ENCODE measurements at places on chromosomes 6 and 20.

- no peak for DNase-seq
These were observed 129.8 kb upstream of the TIAM2 start for GRCh38 chr6:154865291-154865690.

DNA sequence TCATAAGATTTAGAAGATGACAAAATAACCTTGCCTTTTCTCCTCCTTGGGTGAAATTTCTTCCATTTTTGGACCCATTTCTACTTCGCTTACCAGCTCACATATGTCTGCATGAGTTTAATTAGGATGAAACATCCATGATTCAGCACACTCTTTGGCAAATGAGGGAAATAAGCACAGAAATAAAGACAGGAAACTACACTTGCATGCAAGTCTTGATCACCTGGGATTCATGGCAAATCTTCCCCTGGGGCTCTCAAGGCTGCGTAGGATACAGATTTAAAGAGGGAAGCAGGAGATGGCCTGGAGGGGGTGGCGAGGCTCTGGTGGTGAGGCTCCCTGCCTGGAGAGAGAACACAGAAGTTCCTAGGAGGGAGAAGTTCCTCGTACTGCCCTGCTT, 147.8 kb downstream of the EDN3 start:
- DNase-seq: no peak

GRCh38 chr6:157265635-157266034, 57.7 kb downstream of the TMEM242 start:
- no peak for DNase-seq

- DNase-seq: no peak
These were observed 2.0 kb downstream of the ZBP1 start for GRCh38 chr20:57618091-57618763.

- no peak for DNase-seq
These were observed 48.2 kb upstream of the FAM50B start for GRCh38 chr6:3800850-3801591.

GRCh38 chr6:37549154-37549553, 49.5 kb upstream of the CCDC167 start:
- DNase-seq: no peak

Measured in CD8-positive, alpha-beta T cell (primary cell).